Hematopoietic multipotent progenitor cell treated with erythropoietin and hydrocortisone succinate and interleukin-3 and kit ligand, for 4 days (in vitro differentiated cells): ENCODE measurements at places on chromosomes 12 and 14.

DNA sequence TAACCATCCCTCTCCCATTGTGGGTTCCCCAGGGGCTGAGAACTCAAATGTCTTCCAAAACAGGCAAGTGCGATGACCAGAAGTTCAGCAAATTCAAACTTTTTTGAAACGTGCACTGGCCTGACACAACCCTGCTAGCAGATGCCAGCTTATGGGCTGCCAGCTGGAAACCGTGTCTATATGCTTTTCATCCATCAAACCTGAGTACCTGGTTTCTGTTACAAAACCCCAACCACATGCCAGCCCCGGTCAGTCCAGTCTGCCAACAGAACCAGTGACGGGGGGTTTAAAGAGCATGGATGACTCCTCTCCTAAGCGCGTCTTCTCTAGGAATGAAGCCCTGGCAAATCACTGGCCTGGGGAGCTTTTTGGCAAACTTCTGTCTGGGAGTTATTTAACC is 189.7 kb downstream of the TTC7B start:
- no peak for DNase-seq

DNA sequence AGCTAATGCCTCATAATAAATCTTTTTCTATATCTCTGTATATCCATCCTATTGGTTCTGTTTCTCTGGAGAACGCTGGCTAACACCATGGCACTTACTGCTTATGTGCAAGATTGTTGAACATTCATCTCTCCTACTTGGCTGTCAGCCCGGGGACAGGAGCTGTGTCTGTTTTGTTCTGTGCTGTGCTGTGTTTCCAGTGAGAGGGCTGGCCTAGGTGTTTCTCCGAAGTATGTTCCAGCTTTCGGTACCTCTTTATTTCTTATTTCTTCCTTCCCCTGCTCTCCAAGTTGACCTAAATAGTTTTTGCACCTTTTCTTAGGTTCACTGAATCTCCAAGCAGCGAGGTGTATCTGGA is 18.8 kb upstream of the NR4A1 start:
- no peak for DNase-seq

DNA sequence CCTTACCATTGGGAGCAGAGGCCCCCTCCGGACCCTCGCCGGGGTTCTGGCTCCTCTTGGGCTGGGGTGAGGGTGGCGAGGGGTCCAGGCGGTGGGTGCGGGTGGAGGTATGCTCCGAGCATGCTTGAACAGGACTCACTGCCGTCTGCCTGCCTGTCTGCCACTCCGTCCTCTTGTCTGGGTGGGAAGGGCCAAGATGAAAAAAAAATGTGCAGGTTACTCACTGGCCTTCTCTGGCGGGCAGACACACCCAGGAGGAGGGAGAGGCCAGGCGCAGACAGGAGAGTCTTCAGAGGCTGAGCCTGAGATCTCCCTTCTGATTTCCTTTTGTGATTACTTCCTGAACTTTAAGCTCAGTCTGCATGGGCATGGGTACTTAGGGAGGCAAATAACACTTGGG is 76.1 kb downstream of the STON2 start:
- peak; percentile 54 for DNase-seq

DNA sequence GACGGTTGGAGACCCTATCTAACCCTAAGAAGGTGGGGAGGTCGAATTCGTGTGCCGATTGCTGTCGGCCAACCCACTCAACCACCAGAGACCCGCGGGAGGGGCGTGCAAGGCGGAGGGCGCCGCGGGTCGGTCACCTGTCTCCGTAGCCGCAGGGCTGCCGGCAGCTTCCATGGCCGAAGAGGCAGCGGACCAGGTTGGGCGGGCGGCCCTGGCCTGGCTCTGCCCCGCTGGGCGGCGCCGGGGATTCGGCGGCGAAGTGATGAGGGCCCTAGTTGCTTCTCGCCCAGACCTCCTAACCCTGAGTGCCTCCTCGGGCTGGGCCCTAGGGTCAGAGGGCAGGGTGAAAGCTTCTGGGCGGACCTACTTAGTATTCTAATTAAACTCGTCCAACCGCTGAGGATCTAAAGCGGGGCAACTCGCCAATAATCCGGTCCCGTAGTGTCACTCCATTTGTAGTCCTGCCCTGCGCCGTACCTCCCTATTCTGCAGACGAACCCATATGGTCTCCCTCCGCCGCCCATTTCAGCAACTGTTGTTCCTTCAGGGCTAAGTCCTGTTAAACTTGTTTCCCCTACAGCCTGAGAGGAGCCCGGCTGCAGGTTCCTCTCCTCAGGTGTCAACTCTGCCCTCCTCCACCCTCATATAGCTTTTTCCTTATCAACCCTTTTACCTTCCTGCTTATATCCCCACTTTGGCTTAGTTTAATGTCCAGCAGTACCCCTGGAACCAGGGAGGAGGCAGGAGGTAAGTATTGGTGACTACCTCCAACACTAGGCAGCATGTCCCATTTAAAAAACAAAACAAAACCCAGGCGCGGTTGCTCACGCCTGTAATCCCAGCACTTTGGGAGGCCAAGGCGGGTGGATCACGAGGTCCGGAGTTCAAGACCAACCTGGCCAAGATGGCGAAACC is at the start of gene PYM1:
PYM1 (minus strand) TSS at position 307 of the 915 bp plus-strand sequence; CDS start at position 174, 133 bp downstream.
- DNase-seq: peak; percentile 98

- peak; percentile 9 for DNase-seq
Measured at GRCh38 chr14:68577802-68578541, 214.9 kb downstream of the ZFP36L1 start.

DNA sequence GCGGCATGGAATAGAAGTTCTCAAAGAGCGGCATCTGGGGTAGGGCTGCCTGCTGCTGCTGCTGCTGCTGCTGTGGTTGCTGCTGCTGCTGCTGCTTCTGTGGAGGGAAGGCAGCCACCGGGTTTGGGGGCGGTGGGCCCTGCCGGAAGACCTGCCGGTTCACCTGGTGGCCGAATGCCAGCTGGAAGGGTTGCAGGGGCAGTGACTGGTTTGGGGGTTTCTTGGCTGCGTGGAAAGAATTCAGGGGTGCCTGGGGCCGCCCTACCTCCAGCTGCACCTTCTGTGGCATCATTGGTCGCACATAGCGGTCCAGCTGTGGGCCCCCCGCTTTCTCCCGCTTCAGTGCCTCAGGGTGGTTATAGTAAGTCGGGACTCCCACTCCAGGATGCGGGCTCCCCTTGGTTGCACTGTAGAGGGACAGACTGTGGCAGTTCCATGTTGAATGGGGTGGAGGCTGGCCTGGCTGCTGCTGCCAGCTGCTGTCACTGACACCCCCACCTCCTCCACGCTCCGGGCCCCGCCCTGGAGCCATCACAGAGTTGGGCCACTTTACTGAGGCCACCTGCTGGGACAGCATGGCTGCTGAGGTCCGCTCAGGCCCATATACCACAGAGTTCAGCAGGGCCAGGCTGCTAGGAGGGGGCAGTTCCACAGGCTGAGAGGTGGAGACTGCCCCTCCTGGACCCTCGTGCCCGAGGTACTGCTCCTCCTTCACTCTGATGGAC is 25.2 kb upstream of the PNMA1 start:
- DNase-seq: no peak

DNA sequence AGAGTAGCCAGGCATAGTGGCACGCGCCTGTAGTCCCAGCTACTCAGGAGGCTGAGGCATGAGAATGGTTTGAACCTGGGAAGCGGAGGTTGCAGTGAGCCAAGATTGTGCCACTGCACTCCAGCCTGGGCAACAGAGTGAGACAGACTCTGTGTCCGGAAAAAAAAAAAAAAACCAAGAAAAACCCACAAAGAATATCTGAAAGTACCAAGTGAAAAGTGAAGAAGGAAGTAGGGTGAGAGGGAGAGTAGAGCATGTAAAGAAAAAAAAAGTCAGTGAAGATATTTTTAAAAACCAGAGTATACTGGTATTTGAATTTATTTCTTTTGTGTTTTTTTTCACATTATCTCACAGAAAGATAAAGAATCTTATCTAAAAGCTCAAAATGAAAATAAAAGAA is 43.3 kb upstream of the ISM2 start:
- DNase-seq: peak; percentile 64

- DNase-seq: no peak
Measured at GRCh38 chr12:2247120-2247519, 194.3 kb downstream of the CACNA1C start.

GRCh38 chr14:37746140-37746832 is 150.9 kb downstream of the TTC6 start:
- no peak for DNase-seq

DNA sequence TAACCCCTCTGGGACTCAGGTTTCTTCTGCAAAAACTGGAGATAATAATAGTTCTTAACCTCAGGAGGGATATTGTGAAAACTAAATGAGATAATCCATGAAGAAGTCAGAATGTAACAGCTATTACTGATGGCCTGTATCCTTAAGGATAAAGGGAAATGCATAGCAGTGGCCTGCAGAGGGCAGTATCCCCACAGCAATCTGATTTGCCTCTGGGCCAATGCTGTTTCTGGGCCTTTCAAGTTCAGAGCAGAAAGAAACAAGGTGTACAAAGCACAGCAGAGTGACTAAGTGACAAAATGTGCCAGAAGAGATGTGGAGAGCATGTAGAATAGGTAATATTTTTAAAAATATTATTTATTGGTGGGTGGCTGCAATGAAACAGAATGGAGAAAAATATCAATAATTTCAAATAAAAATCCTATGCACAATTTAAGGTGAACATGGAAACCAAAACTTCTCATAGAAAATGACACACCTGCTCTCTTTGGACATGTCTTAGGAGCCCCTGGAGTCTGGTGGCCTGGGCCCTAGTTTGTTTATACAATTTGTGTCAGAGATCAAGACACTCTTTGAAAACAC is 90.3 kb downstream of the C12orf75 start:
- peak; percentile 81 for DNase-seq

DNA sequence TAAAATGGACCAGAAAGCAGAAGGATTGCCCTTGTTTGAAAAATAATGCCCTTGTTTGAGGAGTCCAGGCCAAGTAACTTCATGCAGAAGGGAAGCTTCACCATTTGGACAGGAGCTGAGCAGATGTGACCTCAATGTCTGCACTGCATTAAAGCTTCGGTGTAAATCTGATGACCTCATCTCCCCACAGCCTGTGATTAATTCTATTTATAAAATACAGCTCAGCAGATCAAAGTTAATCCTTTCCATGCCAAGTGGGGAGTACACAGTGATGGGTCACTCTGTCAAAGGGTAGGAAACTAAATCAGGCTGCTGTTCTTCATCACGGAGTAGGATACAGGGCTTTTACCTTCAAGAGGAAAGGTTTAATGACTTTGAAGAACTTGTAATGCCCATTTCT is 533.7 kb downstream of the RPS29 start:
- no peak for DNase-seq

DNA sequence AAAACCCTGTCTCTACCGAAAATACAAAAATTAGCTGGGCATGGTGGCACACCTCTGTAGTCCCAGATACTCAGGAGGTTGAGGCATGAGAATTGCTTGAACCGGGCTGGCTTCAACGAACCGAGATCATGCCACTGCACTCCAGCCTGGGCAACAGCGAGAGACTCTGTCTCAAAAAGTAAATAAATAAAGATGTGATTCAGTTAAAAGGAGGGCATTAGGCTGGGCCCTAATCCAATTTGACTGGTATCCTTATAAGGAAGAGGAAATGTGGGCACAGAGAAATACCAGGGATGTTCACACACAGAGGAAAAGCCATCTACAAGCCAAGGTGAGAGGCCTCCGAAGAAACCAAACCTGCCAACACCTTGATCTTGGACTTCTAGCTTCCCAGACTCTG is 10.1 kb upstream of the DCAF4 start:
- DNase-seq: no peak

GRCh38 chr12:122028905-122029560 is 7.3 kb downstream of the BCL7A start:
- DNase-seq: peak; percentile 40

DNA sequence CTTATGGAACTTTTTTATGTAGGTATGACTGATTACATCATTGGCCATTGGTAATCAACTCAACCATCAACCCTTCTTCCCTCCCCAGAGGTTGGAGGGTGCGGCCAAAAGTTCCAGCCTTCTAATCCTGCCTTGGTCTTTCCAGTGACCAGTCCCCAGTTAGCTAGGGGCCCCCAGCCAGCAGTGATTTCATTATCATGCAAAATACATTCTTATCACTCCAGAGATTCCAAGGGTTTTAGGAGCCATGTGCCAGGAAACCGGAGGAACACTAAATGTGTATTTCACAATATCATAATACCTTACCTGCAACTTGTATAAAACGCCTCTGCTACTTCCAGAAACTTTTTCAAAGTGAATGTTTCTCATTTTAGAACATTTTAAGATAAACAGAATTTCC is 181.5 kb upstream of the PELI2 start:
- DNase-seq: no peak

DNA sequence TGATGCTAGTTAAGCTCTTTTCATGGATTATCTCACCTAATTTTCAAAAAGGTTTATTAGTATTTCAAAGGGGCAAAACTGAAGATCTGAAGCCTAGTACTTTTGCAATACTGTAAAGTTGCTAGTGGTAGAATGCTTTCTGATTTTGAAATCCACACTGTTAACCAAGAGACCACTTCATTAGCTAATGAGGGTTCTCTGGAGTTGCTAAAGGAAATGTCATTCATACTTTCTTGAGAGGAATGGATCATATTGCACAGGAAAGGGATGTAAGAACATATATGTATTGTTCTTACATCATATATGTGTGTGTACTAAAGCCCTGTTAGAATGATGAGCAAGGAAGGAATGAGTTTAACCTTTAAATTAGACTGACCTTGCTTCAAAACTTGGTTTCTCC is 39.0 kb upstream of the LDHB start:
- no peak for DNase-seq

- no peak for DNase-seq
Measured at GRCh38 chr12:110733900-110734299, 8.8 kb downstream of the PPP1CC start.

DNA sequence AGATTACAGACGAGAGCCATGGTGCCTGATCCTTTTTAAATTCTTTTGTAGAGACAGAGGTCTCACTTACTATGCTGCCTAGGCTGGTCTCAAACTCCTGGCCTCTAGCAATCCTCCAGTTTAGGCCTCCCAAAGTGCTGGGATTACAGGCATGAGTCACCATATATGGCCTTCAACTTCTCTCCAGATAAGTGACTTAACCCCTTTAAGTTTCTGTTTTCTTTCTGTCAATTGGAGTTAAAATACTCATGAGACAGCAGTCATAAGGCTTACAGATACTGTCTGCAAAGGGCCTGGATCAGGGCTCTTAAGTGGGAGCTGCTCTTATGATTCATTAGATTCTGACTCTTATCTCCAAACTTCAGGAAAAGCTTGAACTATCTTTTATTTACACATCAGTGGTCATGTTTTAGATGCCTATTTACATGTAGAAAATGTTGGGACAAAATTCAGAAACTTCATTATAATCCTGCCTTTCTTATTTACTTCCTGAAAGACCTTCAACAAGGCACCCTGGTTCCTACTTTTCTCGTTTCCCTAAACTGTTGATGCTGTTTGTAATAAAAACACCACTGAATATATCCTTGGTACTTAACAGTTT is 271.5 kb upstream of the TBX3 start:
- DNase-seq: no peak
